Eye (tissue), 1 donor: ENCODE measurements at places on chromosomes 16 and 17.

DNA sequence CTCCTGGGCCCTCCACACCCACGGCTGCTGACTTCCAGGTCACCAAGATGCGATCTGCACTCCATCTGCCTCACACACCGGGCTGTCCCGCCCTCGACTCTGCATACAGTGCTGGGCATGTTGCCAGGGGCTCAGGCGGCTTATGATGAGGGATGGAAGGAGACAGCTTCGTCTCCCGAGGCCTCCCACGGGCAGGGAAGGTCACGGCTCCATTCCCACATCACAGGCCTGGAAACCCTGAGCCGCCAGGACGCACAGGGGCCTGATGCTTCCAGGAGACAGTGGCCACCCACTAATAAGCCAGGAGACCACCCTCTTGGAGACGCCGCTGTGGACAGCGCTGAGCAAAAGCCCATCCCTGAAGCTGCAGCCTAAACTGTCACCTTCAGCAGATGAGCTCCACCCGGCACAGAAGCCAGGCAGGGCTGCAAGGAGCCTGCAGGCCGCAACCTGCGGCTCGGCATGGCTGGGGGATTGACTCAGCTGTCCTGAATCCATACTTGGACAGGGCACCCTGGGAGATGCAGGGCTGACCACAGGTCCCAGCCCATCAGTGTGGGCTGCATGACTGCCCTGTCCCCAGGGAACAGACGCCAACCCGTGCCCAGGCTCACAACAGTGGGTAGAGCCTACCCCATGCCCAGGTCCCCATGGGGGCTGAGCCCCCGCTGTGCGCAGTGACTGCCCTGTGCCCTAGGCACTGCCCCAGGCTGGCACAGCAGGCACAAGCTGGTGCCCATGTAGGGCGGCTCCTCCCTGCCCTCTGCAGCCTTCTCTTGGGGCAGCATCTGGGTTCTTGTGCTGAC lies 34.4 kb downstream of the SLC7A5 start:
- DNase-seq = peak; percentile 83

- no peak for DNase-seq
Observed at GRCh38 chr17:27860971-27861664, 32.0 kb downstream of the LYRM9 start.

GRCh38 chr16:3088450-3088849 lies 10.6 kb downstream of the ZSCAN10 start:
- DNase-seq = no peak

DNA sequence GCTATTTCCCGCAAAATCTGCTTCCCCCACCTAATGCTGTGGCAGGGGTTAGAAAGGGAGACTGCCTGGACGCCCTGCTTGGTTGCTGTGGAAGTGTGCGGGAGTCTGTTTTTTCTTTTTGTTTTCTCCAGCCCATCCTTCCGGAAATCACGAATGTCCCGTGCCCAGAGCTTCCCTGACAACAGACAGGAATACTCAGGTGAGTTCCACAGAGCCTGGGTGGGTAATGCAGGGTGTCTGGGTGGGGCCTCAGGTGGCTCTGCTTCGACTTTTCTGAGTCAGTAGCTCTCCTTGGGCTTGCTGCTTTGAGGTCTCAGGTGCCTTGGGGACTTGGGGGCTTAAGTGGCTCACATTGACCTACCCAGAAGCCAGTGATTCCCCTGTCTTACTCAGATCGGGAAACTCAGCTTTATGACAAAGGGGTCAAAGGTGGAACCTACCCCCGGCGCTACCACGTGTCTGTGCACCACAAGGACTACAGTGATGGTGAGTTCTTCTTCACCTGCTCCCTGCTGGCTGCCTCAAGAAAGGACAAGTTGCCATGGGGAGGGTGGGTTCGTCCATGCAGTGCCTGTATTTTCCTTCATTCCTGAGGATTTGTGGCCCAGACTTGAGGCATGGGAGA lies 11.4 kb downstream of the LIMD2 start:
- no peak for DNase-seq

GRCh38 chr16:78592111-78592510 lies 492.7 kb downstream of the WWOX start:
- DNase-seq = no peak

- peak; percentile 13 for DNase-seq
Observed at GRCh38 chr16:79248351-79248750, 352.2 kb downstream of the MAF start.

GRCh38 chr16:87160234-87160636 lies 157.0 kb downstream of the C16orf95 start:
- peak; percentile 32 for DNase-seq

DNA sequence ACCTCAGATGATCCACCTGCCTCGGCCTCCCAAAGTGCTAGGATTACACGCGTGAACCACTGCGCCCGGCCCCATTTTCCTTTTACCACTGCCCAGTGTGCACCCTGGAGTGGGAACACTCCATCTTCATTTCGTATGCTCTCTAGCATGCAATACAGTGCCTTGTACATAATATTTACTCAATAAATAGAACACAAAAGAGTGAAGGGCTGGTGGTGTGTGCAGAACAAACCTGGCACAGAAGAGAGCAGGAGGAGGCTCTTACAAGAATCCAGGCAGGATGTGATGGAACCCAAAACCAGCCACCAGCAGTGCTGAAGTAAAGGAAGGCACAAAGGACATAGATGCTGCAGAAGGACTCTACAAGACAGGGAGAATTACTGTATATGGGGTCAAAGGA lies 7.3 kb downstream of the KRT37 start:
- no peak for DNase-seq

DNA sequence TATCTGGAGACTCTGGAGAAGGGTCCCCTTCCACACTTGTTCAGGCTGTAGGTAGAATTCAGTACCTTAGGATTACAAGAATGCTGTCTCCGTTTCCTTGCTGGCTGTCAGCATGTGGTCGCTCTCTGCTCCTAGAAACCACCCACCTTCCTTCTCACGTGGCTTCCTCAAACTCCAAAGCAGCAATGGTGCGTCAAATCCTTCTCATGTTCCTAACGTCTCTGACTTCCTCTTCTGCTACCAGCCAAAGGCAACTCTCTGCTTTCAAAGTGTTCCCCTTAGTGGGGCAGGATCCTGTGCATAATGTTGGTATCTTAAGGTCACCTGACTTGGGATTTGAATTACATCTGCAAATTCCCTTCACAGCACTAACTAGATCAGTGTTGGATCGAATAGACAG lies 30.9 kb upstream of the DYNLRB2 start:
- DNase-seq = no peak

- DNase-seq = peak; percentile 67
Observed at GRCh38 chr16:69927056-69927757, 23.9 kb upstream of the CLEC18A start.

GRCh38 chr17:32007463-32008298 lies 498 bp downstream of the LRRC37B start:
- DNase-seq = peak; percentile 82

- no peak for DNase-seq
Observed at GRCh38 chr17:78878871-78879527, 24.0 kb downstream of the CEP295NL start.

- peak; percentile 51 for DNase-seq
Observed at GRCh38 chr17:12230481-12231354, 210.0 kb downstream of the MAP2K4 start.

DNA sequence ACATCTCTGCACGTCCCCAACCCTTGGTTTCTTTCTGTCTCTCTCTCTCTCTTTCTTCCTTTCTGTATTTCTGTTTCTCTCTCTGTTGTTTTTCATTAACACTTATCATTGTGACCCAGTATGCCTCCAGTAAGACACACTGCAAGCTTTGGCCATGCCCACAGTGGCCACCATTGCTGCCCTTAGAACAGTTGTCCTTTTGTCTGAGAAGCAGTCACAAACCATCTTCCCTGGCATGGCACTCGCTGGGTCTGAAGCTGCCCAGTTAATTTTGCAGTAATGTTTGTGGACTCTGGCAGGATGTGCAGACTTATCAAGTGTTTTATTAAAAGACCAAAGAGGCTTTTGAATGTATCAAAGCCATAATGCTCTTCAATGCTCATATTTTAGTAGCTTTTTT lies 146.9 kb downstream of the MSI2 start:
- DNase-seq = no peak

- DNase-seq = peak; percentile 52
Observed at GRCh38 chr17:82007495-82008257, 15.0 kb downstream of the CENPX start.

GRCh38 chr17:32774695-32775084 lies 102.2 kb downstream of the MYO1D start:
- no peak for DNase-seq

DNA sequence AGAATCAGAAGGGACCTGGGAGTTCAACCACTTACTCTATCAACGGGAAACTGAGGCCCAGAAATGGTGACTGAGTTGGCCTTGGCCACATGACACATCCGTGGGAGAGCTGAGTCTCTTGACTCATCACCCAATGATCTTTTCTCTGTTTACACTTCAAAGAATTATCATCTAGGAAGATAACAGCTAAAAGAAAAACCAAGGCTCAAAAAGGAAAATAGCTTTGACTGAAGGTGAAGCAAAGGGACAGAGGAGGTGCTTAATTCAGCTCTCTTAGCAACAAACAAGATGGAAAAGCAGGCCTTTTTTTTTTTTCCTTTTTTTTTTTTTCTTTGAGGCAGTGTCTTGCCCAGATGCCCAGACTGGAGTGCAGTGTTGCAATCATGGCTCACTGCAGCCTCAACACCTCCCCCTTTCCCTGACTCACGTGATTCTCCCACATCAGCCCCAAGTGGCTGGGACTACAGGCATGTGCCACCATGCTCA lies 16.7 kb downstream of the ERCC4 start:
- DNase-seq = no peak
